ENCODE measurements at places on chromosomes 12 and 14. TPM values are rescaled to one million over a fixed set of nuclear protein-coding genes. Genes with fewer than 3 reads are reported as not detected.

The PRKD1 gene
- polyA plus RNA-seq: 2.3 TPM

The TAS2R42 gene
- polyA plus RNA-seq: not detected

The SEC23A gene
- polyA plus RNA-seq: 28.7 TPM

The TCP11L2 gene
- 9.5 TPM for polyA plus RNA-seq

The SIX6 gene
- polyA plus RNA-seq: not detected

The KRT72 gene
- polyA plus RNA-seq: not detected

The RBM19 gene
- polyA plus RNA-seq: 23.6 TPM

The RERGL gene
- not detected for polyA plus RNA-seq

The SLC7A7 gene
- polyA plus RNA-seq: 15.6 TPM

The ABCD2 gene
- polyA plus RNA-seq: 0.89 TPM

The DPY19L2 gene
- not detected for polyA plus RNA-seq

The LYZ gene
- 652 TPM for polyA plus RNA-seq

The ULK1 gene
- polyA plus RNA-seq: 5.4 TPM

The BICDL1 gene
- 13.1 TPM for polyA plus RNA-seq

The FERMT2 gene
- polyA plus RNA-seq: 13.8 TPM

The FAM90A1 gene
- not detected for polyA plus RNA-seq

The GPRC5A gene
- polyA plus RNA-seq: 75.5 TPM

The TRIM9 gene
- polyA plus RNA-seq: 2.4 TPM

The FAM222A gene
- polyA plus RNA-seq: 2.1 TPM

The PLEKHD1 gene
- 0.06 TPM for polyA plus RNA-seq

The LRFN5 gene
- polyA plus RNA-seq: 0.55 TPM

The SDR9C7 gene
- polyA plus RNA-seq: not detected

The DIO2 gene
- 0.13 TPM for polyA plus RNA-seq

The KIF21A gene
- polyA plus RNA-seq: 10.8 TPM

The OLR1 gene
- polyA plus RNA-seq: not detected

The P2RX7 gene
- polyA plus RNA-seq: 1.9 TPM

The PRICKLE1 gene
- 2.5 TPM for polyA plus RNA-seq

The KICS2 gene
- 4.4 TPM for polyA plus RNA-seq

The ATL1 gene
- polyA plus RNA-seq: 3.2 TPM

The WNT1 gene
- polyA plus RNA-seq: not detected
